ENCODE measurements at places on chromosomes 1 and 21.

- DNase-seq = no peak
Observed at GRCh38 chr1:18179009-18179408, 71.4 kb downstream of the IGSF21 start.

- DNase-seq = no peak
Observed at GRCh38 chr1:41902664-41903063, 16.1 kb downstream of the HIVEP3 start.

DNA sequence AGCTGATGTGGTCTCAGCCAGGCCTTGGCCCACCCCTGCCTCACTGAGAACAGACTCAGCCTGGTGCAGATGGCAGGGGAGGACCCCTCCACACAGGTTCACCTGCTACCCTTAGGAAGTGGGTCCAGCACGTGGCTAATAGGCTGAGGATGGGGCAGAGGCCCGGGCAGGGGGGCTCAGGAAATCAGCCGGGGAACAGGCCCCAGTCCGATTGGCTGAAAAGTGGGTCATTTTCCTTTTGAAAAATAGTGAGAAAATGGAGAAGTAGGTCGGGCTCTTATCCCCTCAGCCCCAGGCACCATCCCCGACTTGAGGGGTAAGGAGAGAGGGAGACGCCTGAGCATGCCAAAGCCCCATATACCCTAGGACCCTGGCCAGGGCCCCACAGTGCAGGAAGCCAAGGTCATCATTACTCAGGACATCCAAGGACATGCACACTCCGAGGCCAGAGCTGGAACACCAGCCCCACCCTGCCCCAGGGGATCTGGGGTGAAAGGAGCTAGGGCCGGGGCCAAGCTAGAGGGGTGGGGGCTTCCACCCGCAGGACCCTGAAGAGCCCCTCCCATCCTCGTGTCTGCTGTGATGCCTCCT lies 11.0 kb downstream of the DLGAP3 start:
- no peak for DNase-seq

DNA sequence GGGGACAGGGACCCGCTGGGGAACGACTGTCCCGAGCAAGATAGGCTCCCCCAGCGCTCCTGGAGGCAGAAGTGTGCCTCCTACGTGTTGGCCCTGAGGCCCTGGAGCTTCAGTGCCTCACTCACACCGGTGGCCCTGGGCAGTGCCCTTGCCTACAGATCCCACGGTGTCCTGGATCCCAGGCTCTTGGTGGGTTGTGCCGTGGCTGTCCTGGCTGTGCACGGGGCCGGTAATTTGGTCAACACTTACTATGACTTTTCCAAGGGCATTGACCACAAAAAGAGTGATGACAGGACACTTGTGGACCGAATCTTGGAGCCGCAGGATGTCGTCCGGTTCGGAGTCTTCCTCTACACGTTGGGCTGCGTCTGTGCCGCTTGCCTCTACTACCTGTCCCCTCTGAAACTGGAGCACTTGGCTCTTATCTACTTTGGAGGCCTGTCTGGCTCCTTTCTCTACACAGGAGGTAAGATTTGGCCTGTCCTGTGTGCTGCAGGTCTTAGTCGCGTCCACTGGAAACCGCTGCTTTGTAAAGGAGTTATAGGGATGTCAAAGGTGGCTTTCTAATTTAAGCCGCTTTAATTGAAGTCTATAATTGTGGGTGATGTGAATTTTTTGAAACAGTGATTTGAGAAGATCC lies 717 bp downstream of the UBIAD1 start:
- no peak for DNase-seq

GRCh38 chr1:197422993-197423392 lies 154.9 kb downstream of the CRB1 start:
- no peak for DNase-seq

All from inflammatory macrophage treated with lipopolysaccharide for 1 hour (primary cell).